Activated CD8-positive, alpha-beta memory T cell treated with anti-CD3 and anti-CD28 coated beads, Interleukin-2, amount 50 U/mL, for 48 hours (primary cell): ENCODE measurements at places on chromosomes 1 and 21.
A peak's percentile ranks its signal among the peaks of the same experiment; 100 is the strongest.

DNA sequence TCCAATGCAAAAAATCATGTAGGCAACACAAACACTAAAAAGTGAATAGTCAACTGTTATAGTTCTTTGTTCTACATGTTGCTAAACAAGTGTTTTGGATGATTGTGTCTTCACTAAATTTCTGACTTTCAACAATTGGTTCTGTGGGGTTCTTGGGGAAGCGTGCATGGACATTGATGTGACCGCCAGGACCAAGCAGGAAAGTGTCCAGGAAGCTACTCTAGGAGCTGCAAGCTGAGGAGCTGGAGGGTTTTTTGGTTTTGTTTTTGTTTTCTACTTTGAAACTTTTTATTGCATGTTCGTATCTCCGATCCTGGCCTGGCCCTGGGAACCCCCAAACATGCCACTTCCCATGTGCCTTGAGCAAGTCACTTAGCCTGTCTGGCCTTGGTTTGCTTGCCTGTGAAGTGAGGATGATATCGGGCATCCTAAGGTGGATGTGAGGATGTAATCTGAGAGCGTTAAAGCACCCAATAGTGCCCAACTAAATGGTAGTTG lies 8.0 kb downstream of the TMPRSS3 start:
- no peak for DNase-seq

GRCh38 chr1:17948594-17948993 lies 159.0 kb upstream of the IGSF21 start:
- DNase-seq = no peak

DNA sequence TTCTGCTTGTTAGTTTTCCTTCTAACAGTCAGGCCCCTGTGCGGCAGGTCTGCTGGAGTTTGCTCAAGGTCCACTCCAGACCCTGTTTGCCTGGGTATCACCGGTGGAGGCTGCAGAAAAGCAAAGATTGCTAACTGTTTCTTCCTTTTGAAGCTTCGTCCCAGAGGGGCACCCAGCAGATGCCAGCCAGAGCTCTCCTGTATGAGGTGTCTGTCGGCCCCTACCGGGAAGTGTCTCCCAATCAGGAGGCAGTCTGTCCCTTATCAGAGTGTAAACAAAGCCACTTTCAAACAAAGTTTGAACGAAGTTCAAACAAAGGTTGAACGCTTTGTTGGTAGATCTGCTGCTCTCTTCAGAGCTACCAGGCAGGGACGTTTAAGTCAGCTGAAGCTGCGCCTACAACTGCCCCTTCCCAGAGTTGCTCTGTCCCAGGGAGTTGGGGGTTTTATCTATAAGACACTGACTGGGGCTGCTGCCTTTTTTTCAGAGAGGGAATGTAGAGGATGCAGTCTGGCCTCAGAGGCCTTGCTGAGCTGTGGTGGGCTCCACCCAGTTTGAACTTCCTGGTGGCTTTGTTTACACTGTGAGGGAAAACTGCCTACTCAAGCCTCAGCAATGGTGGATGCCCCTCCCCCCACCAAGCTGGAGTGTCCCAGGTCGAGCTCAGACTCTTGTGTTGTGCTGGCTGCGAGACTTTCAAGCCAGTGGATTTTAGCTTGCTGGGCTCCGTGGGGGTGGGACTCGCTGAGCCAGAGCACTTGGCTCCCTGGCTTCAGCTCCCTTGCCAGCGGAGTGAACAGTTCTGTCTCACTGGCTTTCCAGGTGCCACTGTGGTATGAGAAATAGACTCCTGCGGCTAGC lies 401.8 kb downstream of the SRGAP2C start:
- no peak for DNase-seq

DNA sequence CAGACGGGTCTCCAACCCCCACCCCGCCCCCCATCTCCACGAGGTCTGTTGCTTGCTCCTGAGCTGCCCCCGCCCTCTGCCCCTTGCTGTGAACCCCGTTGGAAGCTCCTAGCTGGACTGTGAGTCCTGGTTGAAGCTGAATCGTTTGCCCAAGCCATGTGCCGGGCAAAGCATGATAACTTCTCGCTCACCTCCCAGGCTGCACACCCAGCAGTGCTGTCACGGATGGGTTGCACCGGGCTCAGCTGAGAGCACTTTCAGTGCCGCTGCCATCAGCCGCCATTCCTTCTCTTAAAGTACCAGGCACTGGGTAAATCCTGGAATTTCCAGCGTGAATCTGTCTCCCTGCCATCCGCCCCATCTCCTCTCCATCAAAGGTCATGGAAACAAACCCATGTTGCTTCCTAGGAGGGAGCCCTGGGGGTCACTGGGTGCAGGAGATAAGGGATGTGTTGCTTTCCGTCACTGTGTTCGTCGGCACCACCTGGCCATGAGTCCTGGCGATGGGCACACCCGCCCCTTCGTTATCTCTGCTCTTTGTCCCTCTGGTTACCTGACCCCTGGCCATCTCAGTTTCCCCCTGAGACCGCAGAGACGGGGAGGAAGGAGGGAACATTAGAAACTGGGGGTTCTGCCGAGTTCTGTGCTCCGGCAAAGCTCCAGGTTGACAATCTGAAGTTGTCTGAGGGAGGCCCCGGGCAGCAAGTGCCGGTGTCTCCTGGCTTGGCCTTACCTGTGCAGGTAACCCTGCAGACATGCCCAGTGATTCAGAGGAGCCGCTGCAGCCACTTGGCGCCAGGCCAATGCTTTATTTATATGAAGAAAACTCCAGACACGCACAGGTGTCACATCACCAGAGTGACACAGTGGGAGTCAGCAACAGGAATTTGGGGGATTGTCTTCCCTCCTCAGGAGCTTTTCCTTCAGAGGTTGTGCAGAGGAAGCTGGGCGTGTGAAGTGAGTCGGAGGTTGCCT lies 2.7 kb downstream of the PDE9A start:
- DNase-seq = no peak

- DNase-seq = no peak
Observed at GRCh38 chr1:29384496-29385015, 148.2 kb downstream of the PTPRU start.

- no peak for DNase-seq
Observed at GRCh38 chr1:87717157-87717670, 388.5 kb downstream of the LMO4 start.

- no peak for DNase-seq
Observed at GRCh38 chr1:227654858-227655752, 80.0 kb downstream of the JMJD4 start.

GRCh38 chr1:164590592-164590991 lies 31.6 kb downstream of the PBX1 start:
- no peak for DNase-seq

DNA sequence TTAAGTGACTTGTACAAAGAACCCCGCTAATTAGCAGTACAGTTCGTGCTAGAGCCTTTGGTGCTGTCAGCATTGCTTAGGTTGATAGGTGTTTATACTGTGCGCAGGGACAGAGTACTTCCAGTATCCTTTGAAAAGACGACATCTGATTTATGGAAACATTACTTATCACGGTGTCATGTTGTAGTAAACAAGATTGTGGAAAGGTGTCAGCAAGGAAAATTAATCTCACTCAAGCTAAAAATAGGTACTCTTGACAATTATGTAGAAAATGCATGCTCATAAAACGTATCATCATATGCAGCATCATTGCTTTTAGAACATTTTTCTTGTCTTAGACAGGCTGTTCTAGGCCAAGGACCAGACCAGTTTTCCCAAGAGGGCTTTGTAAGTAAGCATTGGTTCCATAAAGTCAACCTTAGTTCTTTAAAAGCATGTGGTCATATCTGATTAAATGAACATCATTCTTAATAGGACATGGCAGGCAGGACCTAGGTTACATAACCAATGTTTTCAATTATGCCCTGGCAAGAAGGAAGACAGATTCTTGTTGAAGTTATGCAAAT lies 33.0 kb downstream of the SH3BGR start:
- DNase-seq = no peak

DNA sequence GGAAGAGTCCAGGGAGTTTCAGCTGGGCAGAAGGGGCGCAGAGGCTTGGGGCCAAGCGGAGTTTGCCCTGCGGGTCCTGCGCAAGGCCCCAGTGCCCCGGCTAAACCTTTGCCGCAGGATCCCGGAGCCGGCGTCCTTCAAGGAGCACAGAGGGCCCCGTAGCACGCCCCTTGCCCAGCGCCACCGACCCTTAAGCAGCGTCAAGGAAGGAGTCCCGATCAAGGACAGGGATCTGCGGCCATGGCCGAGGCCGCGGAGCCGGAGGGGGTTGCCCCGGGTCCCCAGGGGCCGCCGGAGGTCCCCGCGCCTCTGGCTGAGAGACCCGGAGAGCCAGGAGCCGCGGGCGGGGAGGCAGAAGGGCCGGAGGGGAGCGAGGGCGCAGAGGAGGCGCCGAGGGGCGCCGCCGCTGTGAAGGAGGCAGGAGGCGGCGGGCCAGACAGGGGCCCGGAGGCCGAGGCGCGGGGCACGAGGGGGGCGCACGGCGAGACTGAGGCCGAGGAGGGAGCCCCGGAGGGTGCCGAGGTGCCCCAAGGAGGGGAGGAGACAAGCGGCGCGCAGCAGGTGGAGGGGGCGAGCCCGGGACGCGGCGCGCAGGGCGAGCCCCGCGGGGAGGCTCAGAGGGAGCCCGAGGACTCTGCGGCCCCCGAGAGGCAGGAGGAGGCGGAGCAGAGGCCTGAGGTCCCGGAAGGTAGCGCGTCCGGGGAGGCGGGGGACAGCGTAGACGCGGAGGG lies 520 bp downstream of the CLIC6 start:
- peak; percentile 67 for DNase-seq

DNA sequence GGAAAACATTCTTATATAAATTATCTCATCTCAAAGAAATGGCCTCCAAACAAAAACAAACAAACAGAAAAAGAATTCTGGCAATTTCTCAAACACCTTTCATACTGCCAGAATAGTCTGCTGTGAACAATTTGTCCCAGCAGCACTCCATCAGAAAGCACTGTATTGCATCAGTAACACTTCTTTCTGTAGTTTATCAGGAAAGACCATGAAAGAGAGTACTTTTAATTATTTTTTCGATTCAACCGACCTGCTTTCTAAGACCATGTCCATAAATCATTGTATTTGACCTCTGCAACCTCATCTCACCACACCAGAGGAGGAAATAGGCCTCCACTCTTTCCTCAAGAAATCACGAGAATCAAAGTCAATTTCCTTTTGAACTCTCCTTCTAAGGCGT lies 1579.9 kb downstream of the MRPL39 start:
- no peak for DNase-seq

- DNase-seq = no peak
Observed at GRCh38 chr21:45957981-45958600, 23.5 kb upstream of the COL6A1 start.

- DNase-seq = no peak
Observed at GRCh38 chr1:86502721-86503405, 34.1 kb downstream of the CLCA1 start.

- no peak for DNase-seq
Observed at GRCh38 chr1:27589841-27590426, 14.0 kb downstream of the AHDC1 start.

- no peak for DNase-seq
Observed at GRCh38 chr1:16258591-16259135, 21.7 kb upstream of the CPLANE2 start.

DNA sequence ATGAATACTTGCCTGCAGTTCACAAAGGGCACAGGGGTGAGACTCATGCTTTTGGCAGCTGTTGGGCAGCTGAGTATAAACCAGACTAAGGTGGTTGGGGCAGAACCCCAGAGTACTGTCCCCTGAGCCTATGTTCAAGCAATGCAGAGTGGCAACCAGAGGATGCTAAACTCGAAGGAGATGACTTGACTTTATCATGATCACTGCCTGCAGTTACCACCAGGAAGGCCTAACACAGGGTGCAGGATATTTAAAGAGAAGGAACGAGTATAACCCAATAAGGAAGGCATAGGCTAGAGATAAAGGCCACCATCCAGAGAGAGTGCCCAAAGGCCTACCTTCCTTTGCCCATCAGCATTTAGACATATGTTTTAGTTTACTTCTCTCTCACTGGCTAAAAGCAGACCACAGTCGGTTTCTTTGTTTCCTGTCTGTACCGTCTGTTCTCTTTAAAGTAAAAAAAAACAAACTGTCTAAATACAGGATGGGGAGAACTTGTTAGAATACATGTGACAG lies 83.3 kb downstream of the MPZL1 start:
- DNase-seq = no peak

DNA sequence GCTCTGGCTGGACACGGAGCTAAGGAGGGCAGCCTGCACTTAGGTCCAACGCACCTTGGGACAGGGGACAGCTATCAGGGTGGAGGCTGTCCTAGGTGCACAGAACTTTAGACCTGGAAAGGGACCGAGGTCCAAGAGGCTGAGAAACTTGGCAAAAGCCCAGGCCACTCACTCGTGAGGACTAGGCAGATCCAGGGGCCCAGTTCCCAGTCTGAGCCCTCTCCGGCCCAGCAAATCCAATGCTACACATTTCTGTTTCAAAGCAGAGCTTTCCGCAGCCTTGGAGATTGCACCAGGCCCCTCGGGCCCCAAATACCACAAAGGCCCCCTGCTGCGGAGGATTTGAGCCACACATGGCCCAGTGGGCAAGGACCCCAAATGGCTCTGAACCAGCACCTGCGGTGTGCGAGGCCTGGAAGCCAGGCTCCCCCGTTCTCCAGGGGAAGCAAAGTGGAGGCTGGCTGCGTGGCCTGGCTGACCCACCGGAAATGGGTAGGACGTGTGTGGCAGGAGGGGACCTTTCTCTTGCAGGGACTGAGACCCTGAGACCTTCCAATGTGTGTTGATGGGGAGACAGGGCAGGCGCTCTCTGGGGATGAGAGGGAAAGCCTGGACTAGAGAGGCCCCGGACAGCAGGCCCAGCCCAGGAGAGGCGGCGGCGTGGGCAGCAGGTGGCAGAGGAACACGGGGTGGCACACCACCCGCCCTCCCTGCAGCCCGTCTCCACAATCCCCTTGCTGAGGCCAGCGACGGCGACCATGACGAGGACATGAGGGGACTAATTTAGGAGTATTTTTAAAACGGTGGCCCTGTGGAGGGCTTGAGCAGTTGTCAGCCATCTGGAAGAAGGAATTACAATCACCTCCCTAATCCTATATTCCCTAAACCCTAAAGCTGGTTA lies 118.7 kb downstream of the CASZ1 start:
- DNase-seq = no peak

DNA sequence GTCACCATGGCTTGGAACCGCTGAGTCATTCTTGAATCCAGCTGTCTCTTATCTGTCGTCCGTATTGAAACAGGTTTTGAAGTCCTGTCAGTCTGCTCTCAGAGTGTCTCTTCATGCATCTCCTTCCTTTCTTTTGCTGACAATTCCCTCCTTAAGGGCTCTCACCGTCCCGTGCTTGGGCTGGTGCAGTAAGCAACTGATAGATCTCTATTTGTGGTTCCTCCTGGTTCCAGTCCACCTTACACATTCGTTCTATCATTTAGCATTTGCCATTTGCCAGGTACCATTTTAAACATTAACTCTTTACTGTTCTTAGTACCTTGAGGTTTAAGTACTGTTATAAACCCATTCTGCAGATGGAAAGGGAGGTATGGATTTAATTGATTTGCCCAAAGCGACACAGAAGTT lies 88.9 kb downstream of the DYRK1A start:
- no peak for DNase-seq

GRCh38 chr1:89171067-89171438 lies 4.8 kb downstream of the GBP7 start:
- DNase-seq = no peak

- no peak for DNase-seq
Observed at GRCh38 chr1:59570524-59570923, 244.2 kb upstream of the HOOK1 start.
